Activated CD8-positive, alpha-beta memory T cell treated with anti-CD3 and anti-CD28 coated beads, Interleukin-2, amount 10 ng/mL, durations not matched to agents 7 days and 5 days (primary cell): ENCODE measurements at places on chromosomes 12 and 14. TPM values are rescaled to one million over a fixed set of nuclear protein-coding genes. Genes with fewer than 3 reads are reported as not detected.
A peak's percentile ranks its signal among the peaks of the same experiment; 100 is the strongest.

- DNase-seq = no peak
Observed at GRCh38 chr14:105307052-105307727, 6.4 kb upstream of the BRF1 start.

GRCh38 chr14:73763396-73763795 is 49.2 kb upstream of the PNMA1 start:
- no peak for DNase-seq

DNA sequence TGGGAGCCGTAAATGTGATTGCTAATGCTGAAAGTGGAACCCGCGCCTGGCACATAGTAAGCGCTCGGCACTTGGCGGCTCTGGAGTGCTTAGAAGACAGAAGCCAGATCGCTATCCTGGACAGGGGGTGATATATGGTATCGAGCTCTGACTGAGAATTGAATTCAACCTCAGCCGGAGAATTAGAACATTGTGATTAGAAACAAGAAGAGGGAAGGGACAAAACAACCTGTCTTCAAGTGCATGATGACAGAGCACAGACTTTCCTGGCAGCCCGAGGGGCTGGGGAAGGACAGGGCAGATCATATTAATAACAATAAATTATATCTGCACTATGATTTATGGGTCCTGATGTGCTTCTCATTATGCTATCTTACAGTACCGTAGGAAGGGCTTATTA is 66.9 kb upstream of the TBX3 start:
- no peak for DNase-seq

DNA sequence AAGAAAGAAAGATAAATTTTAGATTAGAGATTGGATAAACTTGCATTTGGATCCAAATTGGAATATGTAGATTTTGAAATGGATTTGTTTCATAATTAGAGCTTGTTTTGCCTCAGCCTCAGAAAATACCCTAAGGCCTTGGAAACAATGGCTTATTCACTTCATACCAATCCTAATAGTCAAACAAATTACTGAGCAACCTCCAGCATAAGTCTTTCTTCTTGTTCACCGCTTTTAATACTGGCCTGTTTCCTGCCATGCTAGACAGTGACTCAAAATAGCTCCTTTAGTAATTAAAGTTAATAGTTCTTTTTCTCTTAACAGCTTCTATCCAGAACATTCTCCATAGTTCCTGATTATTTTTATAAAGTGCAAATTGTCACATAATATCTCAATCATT is 110.9 kb upstream of the DNM1L start:
- DNase-seq = no peak

DNA sequence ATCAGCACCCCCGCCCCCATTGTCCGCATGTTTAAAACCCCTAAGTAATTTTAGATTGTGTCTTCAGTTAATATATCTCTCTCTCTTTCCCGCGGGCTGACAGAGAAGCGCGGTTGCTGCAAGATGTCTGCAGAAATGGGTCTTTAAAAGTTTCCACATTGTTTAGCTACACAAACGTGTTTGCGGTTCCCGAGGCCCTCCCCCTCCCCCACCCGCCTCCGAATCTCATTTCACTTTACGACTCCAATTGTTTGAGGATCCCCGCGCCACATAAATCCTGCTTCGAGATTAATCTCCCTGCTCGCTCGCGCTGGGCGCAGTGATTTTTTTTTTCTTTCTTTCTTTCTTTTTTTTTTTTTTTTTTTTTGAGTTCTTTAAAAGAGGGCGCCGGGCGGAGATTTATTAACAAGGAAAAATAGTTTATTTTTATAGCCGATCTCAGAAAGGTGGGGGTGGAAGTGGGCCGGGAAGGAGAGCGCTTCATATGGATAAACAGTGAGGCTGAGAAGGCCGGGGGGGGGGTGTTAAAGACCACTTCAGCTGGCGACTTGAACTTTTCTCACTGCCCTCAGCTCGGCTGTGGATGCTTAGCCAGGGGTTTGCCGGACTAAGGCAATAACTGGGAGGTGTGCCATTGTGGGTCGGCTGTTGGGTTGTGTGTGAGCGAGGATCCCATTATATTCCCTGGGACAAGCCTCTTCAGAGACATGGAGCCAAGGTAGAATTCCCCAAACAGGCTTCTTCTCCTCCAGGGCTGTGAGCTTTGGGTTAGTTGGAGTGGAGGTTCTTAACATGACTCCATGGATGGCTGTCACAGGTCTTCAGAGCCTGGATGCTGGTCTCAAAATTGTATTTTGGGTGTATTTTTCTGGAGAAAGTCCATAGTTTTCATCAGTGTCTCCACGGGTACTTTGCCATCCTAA is 39.7 kb upstream of the TBX5 start:
- no peak for DNase-seq

GRCh38 chr12:117907108-117907689 is 61.6 kb downstream of the KSR2 start:
- no peak for DNase-seq

The ARHGEF40 gene
- 0.09 TPM for total RNA-seq

DNA sequence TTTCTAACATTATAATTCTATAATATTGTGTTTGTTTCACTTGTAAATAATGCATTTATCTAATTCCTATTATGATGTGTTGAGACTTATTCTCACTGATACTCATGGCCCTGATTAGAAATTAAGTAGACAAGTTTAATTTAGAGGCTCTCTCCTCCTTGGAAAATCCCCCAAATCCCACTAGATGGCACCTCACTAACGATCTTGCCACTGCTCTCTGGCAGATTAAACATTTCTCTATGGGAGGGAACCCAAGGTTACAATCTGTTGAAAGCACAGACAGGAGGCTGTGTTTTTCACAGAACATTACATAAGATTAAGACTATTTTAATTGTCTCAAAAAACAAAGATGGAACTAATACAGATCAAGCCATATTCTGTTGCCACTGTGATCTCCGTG is 318.7 kb downstream of the LRFN5 start:
- no peak for DNase-seq

The RNF212B gene
- total RNA-seq = not detected

The PIK3C2G gene
- not detected for total RNA-seq

- no peak for DNase-seq
Observed at GRCh38 chr12:95114766-95115405, 41.5 kb upstream of the NR2C1 start.

The TAS2R13 gene
- total RNA-seq = 0.45 TPM

The KRT78 gene
- total RNA-seq = not detected

The MMP14 gene
- total RNA-seq = 2.5 TPM

DNA sequence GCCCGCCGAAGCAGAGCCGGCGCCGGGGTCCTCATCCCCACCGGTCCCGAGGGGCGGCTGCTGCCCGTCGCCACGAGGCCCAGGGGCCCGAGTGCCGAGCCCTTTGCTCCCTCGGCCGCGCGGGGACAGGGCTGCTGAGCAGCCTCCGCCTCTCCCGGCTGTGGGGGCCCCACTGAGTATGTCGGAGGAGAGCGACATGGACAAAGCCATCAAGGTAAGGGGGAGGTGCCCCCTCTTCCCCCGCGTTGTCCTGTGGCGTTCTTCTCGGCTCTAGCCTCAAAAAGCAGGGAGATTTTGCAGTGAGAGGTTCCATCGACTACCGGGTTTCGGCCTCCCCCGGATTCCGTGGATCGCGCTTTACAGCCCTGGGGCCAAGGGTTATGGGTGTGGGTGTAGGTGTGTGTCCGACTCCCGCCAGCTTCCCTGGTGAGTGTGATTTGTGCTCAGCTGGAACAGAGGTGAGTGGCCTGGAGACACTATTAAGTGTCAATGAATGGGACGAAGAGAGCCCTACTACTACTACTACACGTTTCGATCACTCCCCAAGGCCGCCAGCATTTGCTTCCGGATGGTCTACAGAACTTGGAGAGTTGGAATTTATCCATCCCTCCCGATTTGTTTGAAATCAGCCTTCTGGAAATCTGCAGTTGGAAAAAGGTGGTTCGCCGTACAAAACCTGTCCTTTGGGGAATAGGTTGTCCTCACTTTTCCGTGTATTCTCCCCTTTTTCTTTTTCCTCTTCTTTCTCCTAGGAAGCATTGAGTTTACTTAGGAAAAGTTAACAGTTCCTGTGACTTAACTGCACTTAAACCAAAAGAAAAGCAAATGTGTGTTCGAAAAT is 748 bp downstream of the MAPKAPK5 start:
- peak; percentile 53 for DNase-seq

- no peak for DNase-seq
Observed at GRCh38 chr14:42475289-42475688, 868.6 kb downstream of the LRFN5 start.

The TMTC1 gene
- 0.09 TPM for total RNA-seq

GRCh38 chr14:61269321-61270083 is 11.6 kb downstream of the TMEM30B start:
- peak; percentile 87 for DNase-seq

GRCh38 chr12:80184926-80185325 is 85.6 kb downstream of the OTOGL start:
- no peak for DNase-seq

The KIAA0586 gene
- 24.1 TPM for total RNA-seq

- DNase-seq = no peak
Observed at GRCh38 chr14:88276923-88277596, 46.0 kb downstream of the KCNK10 start.

The SIX4 gene
- total RNA-seq = 1.6 TPM

DNA sequence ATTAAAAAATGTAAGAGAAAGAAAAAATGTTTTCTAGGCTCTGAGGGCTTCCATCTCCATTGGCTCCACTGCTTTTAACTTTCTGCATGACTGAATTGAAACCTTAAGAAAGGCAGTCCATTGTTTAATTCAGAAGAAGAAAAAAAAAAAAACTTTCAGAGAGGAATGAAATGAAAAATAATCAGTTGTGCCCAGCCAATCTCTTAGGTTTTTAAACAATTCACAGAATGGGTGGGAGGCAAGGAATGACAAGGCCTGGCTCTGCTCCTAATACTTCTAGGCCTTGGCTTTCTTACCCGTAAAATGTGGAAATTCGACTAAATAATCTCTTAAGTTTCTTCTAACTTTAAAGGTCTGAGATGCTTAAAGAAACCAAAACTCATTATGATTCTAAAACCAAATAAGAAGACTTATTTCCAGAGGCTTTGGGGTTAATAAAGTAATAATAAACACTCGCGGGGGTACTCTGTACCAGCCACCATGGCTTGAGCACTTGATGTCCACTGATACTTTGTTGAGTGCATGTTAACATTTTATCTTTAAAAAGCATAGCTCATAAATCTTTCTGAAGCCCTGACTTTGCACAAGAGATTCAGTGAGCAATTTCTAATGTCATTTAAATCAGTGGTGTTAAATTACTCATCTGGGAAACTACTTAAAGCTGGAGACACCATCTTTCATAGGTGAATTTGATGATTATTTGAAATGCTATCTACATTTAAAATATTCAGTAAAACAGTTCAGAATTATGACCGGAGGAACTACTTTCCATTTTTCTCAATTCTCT is 49.6 kb downstream of the STON2 start:
- DNase-seq = no peak

GRCh38 chr14:95515080-95515489 is 1.4 kb downstream of the SYNE3 start:
- DNase-seq = no peak

DNA sequence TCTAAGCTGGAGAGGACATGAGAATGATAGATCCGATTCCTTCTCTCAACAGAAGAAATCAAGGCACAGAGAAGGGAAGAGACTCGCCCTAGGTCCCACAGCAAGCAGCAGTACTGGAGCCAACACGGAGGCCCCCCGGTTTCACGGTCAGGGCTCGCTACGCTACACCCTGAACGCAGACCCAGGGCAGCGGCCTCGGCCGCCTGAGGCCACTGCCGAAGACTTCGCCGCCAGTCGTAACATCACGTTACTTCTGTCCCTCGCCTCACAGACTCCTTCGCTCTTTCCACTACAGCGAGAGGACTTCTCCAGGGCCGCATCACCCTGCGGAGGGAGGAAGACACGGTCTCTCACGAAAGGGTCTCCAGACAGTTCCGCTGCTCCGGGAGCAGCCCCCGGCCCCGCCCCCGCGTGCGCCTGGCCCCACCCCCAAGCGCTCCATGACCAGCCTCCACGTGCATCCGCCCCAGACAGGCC is 411 bp upstream of the DCAF4 start:
- DNase-seq = no peak

DNA sequence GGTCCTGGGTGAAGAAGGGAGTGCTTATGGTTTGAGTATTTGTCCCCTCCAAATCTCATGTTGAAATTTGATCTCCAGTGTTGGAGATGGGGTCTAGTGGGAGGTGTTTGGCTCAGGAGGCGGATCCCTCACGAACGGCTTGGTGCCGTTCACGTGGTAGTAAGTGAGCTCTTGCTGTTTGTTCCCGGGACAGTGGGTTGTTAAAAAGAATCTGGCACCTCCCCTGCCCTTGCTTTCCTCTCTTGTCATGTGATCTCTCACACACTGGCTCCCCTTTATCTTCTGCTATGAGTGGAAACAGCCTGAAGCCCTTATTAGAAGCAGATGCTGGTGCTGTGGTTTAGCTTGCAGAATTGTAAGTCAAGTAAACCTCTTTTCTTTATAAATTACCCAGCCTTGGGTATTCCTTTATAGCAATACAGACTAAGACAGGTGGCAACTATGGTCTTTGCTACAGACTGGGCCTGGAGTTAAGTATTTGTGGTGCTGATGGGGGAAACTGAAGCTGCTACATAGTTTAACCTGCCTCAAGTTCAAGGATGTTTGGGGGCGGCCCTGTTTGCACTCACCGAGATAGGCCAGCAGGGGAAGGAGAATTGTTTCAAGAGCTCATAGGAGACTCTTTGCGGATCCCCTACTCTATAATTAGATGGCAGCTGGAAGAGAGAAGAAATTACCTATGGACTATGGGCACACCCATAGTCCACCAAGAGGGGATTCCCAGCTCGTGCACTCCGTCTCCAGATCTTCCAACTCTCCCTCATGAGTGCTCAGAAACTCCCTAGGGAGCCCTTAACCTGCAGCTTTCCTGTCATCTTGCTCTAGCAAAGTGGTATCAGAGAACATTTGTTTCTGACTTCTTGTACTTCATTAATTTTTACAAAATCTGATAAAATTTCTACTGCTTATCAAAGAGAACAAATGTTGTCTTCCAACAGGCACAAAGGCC is 164.6 kb downstream of the SLC15A5 start:
- no peak for DNase-seq

DNA sequence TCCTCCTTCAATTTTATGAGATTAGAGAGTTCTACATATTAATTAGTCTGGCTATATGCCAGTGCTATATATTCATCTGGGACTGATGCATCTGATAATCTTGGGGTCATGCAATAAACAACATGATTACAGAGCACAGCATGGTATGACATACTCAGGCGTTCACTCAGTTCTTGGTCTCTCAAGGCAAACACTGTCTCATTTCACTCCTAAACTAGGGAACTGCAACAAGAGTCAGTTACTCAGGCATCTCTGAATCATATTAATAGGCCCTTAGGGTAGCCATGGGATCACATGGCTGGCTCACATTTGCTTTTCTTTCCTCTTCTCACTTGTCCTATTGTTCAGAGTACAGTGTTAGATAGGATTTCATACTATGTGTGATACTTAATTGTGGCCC is 91.8 kb upstream of the TMEM260 start:
- no peak for DNase-seq

- DNase-seq = no peak
Observed at GRCh38 chr14:88198446-88198845, 124.6 kb downstream of the KCNK10 start.
